ENCODE measurements at places on chromosomes 5 and 9. TPM values are rescaled to one million over a fixed set of nuclear protein-coding genes. Genes with fewer than 3 reads are reported as not detected.

PLEKHG4B gene
- not detected for total RNA-seq

DNA sequence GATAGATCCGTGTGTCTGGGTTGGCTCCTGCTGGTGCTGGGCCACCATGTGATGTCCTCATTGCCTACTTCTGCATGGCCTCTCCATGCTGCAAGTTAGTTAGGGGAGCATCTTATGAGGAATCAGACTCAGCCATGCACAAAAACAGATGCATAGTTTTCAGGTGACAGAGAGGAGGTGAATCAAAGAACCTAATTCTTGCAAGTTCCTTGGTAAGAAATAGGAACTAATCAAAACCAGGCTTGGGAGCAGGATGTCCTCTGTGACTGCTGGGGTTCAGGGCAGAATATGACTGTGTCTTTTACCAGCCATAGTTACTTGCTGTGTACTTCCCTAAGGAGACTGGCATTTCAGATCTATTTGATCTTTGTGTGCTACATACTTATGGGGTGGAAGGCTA, 61.6 kb downstream of the C9orf152 start:
- DNase-seq: no peak

GRCh38 chr5:150224483-150225027, 34.7 kb downstream of the SLC6A7 start:
- no peak for DNase-seq

DNA sequence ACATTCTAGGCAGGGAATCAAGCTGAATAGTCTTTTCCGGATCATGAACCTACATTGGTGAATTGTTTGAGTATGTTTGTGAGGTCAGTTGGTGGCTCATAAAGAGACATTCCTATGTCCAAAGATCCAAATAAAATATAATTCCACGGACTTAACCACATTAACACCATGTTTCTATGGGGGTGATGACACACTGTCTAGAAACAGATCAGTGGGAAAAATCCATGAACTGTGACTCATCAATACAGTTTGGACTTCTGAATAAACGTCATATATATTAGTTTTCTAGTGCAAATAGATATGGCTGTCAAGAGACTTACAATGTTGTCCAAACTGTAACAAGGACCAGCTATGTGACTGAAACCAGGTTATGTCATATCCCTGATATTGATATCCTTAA, 509.9 kb upstream of the TYRP1 start:
- DNase-seq: no peak

GRCh38 chr5:13412040-13412595, 532.4 kb downstream of the DNAH5 start:
- no peak for DNase-seq

GRCh38 chr5:149852641-149853330, 91.8 kb downstream of the PDE6A start:
- DNase-seq: peak; percentile 56

Data from bronchial epithelial cell (primary cell).